Glutamatergic neuron (in vitro differentiated cells): ENCODE measurements at places on chromosomes 11 and 22. TPM values are rescaled to one million over a fixed set of nuclear protein-coding genes. Genes with fewer than 3 reads are reported as not detected.

TIGD3 gene
- 3.8 TPM for total RNA-seq

CNTF gene
- total RNA-seq: 4.6 TPM

MUC5AC gene
- not detected for total RNA-seq

CYTH4 gene
- total RNA-seq: not detected

WT1 gene
- not detected for total RNA-seq

BAIAP2L2 gene
- 28.6 TPM for total RNA-seq

DNA sequence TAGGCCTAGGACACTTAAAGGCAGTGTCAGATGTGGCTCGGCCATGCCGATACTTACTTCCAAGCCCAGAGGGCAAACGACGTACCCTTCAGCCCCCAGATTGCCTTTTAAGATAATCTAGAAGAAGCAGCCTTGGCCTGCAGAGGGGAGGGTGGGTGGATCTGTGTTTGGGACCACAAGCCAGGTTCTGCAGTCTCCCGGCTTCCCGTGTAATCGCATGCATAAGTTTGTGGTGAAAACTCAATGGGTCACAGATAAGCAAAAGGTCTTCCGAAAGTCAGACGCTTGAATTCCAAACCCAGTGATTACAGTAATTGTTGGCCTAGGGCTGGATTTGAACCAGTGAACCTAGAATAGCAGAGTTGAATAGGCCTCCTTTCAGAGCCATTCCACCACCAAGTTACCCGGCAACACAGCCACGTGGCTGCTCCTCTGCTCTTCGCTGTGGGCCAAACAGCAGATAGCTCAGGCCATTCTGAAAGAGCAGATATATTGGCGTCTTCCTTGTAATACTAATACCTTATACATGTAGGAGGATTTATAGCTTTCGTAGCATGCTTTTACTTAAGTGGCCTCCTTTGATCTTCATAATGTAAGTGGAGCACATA is 170.8 kb upstream of the CADM1 start:
- H3K27ac ChIP-seq: no peak overlapping the region
- peaks cover 44% of the 10 kb centered on the region for H3K4me1 ChIP-seq
- H3K27me3 ChIP-seq: no peaks in the 10 kb centered on the region

GRCh38 chr11:132062031-132062430 is 691.6 kb downstream of the NTM start:
- H3K27me3 ChIP-seq: no peaks in the 10 kb centered on the region
- H3K4me3 ChIP-seq: no peak overlapping the region
- no peaks in the 10 kb centered on the region for H3K4me1 ChIP-seq
- H3K27ac ChIP-seq: no peak overlapping the region

DNA sequence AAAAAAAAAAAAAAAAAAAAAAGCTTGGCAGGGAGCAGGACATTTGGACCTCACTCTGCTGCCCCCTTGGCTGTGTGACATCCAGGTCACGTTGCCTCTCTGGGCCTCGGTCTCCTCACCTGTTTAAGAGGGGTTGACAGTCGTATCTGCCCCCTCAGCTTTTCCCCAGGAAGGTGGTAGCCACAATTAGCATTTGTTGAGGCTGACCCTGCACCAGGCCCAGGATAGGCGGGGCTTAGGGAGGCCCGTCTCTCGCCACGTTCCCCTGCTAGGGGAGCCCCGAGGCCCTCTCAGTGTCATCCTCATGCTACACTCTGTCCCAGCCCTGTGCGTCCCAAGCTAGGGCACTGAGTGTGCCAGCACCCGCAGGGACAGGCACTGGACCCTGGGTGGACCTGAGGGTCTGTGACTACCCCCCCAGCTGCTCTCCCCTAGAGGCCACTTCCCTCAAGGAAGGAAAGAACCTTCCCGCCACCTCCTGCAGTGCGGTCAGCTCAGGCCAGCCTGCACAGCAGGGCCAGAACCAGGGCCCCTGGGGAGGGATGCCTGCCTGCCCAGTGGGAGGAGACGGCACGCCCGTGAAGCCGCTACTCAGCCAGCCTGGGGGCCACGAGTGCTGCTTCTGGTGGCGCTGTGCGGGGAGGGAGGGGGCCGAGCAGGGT is 38.5 kb upstream of the PPARA start:
- no peaks in the 10 kb centered on the region for H3K36me3 ChIP-seq
- peak; percentile 52 for DNase-seq
- peaks cover 3% of the 10 kb centered on the region for H3K27me3 ChIP-seq
- H3K27ac ChIP-seq: no peak overlapping the region

DNA sequence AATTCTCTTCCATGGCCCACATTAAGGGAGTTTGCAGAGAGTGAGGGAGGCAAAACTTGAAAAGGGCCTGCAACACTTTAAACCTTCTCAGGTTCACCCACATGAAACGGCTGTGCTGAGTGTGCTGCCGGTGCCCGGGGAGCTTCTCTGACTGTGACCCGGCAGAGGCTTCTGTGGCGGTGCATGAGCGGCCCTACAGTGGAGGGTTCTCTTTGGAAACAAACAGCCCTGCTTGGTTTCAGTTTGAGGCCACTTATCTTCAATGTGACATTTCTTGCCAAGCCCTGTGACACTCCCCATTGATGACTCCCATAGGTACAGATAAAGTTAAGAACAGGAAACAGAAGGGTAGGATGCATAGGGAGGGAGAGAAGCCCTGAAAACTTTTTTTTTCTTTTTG is 31.8 kb downstream of the FAM118A start:
- peaks cover 2% of the 10 kb centered on the region for H3K27me3 ChIP-seq
- H3K4me3 ChIP-seq: no peak overlapping the region
- no peak overlapping the region for H3K27ac ChIP-seq

- H3K36me3 ChIP-seq: no peaks in the 10 kb centered on the region
- H3K4me1 ChIP-seq: peaks cover 5% of the 10 kb centered on the region
- H3K4me3 ChIP-seq: no peak overlapping the region
- H3K27me3 ChIP-seq: no peaks in the 10 kb centered on the region
Measured at GRCh38 chr11:28114731-28115130, 6.5 kb downstream of the METTL15 start.

DNA sequence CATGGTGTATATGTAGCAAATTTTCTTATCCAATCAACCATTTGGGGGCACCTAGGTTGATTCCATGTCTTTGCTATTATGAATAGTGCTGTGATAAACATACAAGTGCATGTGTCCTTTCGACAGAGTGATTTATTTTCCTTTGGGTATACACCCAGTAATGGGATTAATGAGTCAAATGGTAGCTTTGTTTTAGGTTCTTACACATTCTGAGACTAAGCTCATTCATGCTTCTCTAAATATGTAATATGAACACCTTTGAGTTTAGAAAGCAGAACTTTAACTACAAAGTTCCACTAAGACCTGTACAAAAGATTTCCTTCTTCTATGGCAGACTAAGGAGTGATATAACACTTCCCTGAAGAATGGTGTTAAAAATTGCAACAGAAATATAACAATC is 627.0 kb downstream of the KCNA4 start:
- H3K36me3 ChIP-seq: no peaks in the 10 kb centered on the region
- H3K27me3 ChIP-seq: no peaks in the 10 kb centered on the region
- no peak overlapping the region for H3K27ac ChIP-seq
- DNase-seq: no peak
- no peak overlapping the region for H3K4me3 ChIP-seq

- no peak overlapping the region for H3K27ac ChIP-seq
- peaks cover 3% of the 10 kb centered on the region for H3K27me3 ChIP-seq
- no peaks in the 10 kb centered on the region for H3K36me3 ChIP-seq
Measured at GRCh38 chr22:28032861-28033260, 113.8 kb upstream of the PITPNB start.

DNA sequence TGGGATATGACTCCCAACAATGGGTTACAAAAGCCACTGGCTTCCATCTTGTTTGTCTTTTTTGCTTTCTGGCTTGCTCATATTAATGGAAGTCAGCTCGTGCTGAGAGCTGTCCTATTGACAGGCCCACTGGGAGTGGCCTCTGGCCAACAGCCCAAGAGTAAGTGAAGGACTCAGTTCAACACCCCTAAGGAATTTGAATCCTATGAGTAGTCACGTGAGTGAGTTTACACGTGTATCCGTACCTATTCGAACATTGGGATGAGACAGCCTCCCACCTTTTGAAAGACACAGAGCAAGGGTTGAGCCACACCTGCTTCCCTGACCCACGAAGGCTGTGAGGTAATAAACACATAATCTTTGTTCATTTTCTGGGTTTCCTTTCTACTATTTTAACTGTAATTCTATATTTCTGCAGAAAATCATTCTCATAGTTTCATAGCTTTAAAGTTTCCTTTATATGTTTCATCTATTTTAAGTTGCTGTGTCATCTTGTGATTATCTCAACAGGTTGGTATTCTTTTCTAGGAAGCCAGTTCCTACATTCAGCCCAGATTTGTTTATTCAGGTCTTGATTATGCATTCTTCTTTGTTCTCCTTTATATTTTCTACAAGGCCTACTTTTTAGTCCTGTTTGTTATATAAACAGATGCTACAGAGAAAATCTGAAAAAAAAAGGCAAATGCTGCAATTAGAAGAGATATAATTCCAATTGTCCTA is 802.3 kb downstream of the CNTN5 start:
- no peaks in the 10 kb centered on the region for H3K4me1 ChIP-seq

- H3K27ac ChIP-seq: no peak overlapping the region
- peaks cover 4% of the 10 kb centered on the region for H3K27me3 ChIP-seq
- DNase-seq: peak; percentile 86
- H3K4me1 ChIP-seq: peaks cover 7% of the 10 kb centered on the region
Measured at GRCh38 chr22:39622881-39623367, 52.4 kb downstream of the CACNA1I start.

DNA sequence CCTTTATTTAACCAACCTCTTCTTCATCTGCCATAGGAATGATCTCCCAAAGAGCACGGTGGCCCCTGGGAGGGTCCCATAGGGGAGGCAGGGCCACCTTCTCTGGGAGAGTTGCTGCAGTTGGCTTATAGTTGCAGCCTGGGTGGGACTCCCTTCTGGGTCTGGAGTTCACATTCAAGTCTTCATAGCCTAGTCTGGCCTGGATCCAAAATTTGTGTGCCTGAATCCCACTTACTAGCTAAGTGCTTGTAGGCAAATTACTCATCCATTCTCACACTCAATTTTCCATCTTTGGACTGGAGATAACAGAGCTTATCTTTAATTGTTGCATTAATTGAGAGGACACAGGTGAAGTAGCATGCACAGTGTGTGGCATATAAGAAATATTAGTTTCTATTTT is 163.6 kb downstream of the GRIK4 start:
- no peak overlapping the region for H3K4me3 ChIP-seq
- DNase-seq: no peak
- peaks cover under 1% of the 10 kb centered on the region for H3K27me3 ChIP-seq
- peaks cover 2% of the 10 kb centered on the region for H3K4me1 ChIP-seq

GRCh38 chr11:30861064-30861463 is 274.9 kb upstream of the MPPED2 start:
- H3K27ac ChIP-seq: no peak overlapping the region
- no peak for DNase-seq
- H3K27me3 ChIP-seq: no peaks in the 10 kb centered on the region
- peaks cover 2% of the 10 kb centered on the region for H3K4me1 ChIP-seq

DNA sequence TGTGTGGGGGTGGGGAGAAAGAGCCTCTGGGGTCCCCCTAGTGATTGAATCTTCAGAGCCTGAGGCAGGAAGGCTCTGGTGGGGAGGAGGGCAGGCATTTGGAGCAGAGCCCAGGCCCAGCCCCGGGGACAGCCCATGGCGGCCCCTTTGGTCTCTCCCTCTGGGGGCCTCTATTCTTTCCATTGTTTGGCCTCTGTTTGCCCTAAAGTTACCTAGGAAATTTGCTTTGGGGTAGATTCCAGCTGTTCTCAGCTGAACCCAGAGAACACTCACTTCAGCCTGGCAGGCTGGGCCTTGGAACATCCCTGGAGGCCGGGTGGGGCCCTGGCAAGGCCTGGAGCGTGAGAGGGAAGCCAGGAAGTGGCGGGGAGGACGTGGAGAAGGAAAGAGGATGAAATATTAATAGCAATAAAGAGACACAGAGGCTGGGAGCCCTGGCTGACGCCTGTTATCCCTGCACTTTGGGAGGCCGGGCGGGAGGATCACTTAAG is 22.9 kb upstream of the A4GALT start:
- H3K27me3 ChIP-seq: peaks cover 2% of the 10 kb centered on the region
- peaks cover 6% of the 10 kb centered on the region for H3K4me1 ChIP-seq
- peak; percentile 60 for DNase-seq
- H3K4me3 ChIP-seq: no peak overlapping the region

- no peak overlapping the region for H3K27ac ChIP-seq
- no peaks in the 10 kb centered on the region for H3K36me3 ChIP-seq
- no peak for DNase-seq
- no peaks in the 10 kb centered on the region for H3K4me1 ChIP-seq
- no peak overlapping the region for H3K4me3 ChIP-seq
Measured at GRCh38 chr11:30650266-30650665, 64.1 kb upstream of the MPPED2 start.

DNA sequence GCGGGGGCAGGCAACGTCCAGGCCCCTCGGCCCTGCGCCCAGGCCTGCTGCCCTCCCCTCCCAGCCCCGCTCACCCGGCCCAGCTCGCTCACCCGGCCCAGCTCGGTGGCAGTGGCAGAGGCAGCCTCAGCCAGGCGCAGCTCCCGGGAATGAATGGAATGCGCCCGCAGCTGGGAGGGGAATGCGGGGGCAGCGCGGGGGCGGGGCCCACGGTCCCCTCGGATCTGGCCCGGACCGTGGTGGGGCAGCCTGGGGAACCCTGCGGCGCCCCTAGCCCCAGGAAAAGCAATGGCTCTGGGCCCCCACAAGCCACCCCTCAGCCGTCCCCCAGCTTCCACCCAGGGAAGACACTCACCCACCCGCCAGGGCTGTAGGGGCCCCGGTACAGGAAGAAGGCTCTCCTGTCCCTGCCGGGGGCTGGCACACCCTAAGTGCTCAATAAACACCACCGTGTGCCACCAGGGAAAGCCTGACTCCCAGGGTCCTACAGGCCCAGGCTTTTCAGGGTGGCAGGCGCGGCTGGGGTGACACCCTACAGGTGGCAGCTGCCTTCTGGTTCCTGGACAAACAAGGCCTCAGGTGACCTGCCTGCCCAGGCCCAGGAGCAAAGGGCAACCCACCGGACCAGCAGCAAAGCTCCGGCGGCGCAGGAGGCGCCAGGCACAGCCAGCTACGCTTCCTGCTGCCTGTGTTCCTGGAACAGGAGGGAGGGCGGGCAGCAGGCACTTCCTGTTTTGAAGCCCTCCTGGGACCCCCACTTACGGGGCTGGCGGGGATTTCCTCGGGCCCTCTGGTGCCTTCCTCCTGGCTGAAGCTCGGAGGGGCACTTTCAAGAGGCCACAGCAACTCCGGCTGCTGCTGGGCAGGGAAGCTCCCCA is 13.8 kb downstream of the PLXNB2 start:
- H3K4me3 ChIP-seq: no peak overlapping the region
- H3K4me1 ChIP-seq: peaks cover 3% of the 10 kb centered on the region
- no peak overlapping the region for H3K27ac ChIP-seq
- no peaks in the 10 kb centered on the region for H3K36me3 ChIP-seq

DNA sequence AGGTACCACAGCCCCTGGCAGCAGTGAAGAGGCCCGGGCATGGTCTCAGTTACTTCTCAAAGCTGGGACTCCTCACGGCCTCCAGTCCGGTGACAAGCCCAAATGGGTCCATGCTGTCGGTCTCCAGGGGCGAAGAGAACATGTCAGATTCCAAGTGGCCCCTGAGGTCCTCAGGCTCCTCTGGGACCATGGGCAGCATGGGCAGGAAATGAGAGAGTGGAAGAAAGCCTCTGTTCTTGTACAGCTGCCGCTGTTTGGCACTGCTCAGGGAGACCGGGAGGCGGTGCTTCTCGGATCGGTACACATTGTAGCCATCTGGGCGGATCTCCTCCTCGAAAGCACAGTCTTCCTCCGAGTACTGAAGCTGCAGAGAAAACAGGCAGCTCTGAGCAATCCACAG is 4.6 kb downstream of the FGF19 start:
- H3K27me3 ChIP-seq: peaks cover 8% of the 10 kb centered on the region
- peak overlapping the region; percentile 79 for H3K27ac ChIP-seq
- peak; percentile 62 for DNase-seq
- H3K36me3 ChIP-seq: no peaks in the 10 kb centered on the region
